ENCODE measurements at places on chromosomes 7 and 10.
A peak's percentile ranks its signal among the peaks of the same experiment; 100 is the strongest.

DNA sequence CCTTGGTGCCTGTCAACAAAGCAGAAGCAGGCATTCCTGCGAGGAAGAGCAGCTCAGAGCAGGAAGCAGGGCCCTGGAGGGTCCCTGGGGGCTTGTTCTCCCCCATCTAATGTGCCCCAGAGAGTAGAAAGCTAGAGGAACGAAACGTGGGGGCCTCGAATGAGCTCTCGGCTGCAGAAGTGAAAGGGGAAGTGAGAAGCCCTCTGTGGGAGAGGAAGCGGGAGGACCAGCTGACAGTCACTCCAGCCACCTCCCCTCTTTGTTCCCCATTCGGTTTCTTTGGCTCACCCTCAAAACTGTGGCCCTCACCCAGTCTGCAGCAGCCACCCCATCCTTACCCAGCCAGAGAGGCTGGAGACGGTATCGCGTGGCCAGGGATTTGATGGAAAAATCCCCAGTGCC is 25.0 kb downstream of the C10orf105 start:
- peak; percentile 13 for DNase-seq

DNA sequence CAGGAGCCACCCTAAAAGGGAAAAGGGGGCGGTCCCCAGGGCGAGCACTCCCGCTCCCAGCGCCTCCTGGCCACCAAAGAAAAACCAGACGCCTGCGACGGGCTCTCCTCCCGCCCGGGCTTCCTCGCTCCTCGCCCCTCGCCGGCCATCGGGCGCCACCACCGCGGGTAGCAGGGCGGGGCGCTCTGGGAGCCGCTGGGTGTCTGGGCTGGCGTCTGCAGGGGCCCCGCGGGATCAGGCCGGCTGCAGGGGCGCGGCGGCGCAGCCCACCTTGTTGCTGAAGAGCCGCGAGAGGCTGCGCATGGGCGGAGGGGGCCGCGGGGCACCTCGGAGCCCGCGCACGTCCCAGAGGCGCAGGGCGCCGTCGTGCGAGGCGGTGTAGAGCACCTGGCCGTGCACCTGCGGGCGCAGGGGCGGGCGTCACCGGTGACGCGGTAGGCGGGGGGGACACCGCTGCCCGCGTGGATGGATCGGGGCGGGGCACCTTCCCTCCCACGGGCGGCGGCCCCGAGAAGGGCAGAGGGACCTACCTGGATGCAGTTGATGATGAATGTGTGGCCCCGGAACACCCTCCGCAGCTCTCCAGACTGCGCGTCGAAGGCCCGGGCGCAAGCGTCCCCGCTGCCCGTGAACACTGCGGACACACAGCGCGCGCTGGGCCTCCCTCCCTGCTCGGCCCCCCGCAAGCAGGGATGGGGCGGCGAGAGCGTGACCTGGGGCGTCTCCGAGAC is 28.3 kb downstream of the WDR86 start:
- peak; percentile 2 for DNase-seq

- DNase-seq: no peak
Observed at GRCh38 chr10:98168766-98169165, 34.3 kb downstream of the R3HCC1L start.

GRCh38 chr10:75335983-75336382 is 65.6 kb downstream of the ZNF503 start:
- no peak for DNase-seq

- DNase-seq: no peak
Observed at GRCh38 chr7:96991546-96992191, 13.7 kb upstream of the DLX6 start.

- DNase-seq: no peak
Observed at GRCh38 chr10:15738270-15738925, 18.7 kb upstream of the ITGA8 start.

Measured in stimulated activated CD8-positive, alpha-beta memory T cell treated with anti-CD3 and anti-CD28 coated beads, Interleukin-15, amount 100 ng/mL, for 48 hours (primary cell).